ENCODE measurements at places on chromosomes 6 and 20. TPM values are rescaled to one million over a fixed set of nuclear protein-coding genes. Genes with fewer than 3 reads are reported as not detected.

DNA sequence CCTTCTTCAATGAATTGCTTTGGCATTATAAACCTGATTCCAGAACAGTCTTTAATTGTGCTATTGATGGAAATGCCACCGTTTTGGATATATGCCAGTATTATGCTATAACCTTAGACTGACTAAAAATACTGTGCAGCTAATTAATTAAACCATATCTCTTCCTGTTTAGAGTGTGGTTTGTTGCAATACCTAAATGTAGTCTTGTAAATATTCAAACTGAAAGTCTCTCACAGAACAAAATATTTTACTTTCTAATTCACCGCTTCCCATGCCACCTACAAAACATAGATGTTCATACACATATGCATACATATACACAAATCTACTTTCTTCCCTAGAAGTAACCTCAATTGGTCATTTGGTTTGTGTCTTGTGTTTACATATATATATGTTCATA is 126.6 kb downstream of the SIM1 start:
- H3K27ac ChIP-seq, result no peak overlapping the region
- H3K36me3 ChIP-seq, result no peaks in the 10 kb centered on the region
- H3K4me1 ChIP-seq, result peaks cover 3% of the 10 kb centered on the region
- DNase-seq, result no peak
- no peaks in the 10 kb centered on the region for H3K27me3 ChIP-seq
- no peak overlapping the region for H3K4me3 ChIP-seq

- H3K4me1 ChIP-seq, result no peaks in the 10 kb centered on the region
- no peak overlapping the region for H3K4me3 ChIP-seq
- no peak overlapping the region for H3K27ac ChIP-seq
- DNase-seq, result no peak
These were observed 519.5 kb downstream of the PREX1 start for GRCh38 chr20:48308232-48308781.

- H3K4me3 ChIP-seq, result peak overlapping the region; percentile 79
- H3K27me3 ChIP-seq, result no peaks in the 10 kb centered on the region
- no peak for DNase-seq
- H3K36me3 ChIP-seq, result no peaks in the 10 kb centered on the region
- no peak overlapping the region for H3K27ac ChIP-seq
These were observed 1.5 kb downstream of the FOXQ1 start for GRCh38 chr6:1313384-1313766.

DNA sequence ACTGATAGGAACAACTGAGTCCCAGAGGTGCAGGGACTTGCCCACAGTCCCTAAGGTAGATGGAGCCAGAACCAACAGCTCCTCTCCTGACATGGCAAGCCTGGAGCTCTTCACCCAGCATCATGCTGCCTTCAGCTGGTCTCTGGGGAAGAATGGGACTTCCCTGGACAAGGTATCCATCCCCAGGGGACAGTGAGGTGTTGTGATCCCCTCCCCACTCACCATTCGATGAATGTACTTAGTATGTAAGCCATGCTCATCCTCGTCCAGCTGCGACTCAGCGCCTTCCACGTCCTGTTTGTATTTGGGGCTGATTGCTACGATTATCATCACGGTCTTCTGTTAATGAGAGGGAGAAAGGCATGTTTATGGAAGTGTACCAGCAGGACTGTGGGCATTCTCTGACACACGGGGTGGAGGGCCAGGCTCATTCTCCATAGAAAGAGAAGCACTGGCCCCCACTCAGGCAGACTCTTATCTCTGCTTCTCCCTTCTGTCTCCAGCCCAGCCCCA is 39.4 kb downstream of the TRAF3IP2 start:
- H3K4me3 ChIP-seq, result no peak overlapping the region
- peaks cover 25% of the 10 kb centered on the region for H3K36me3 ChIP-seq
- peaks cover 8% of the 10 kb centered on the region for H3K4me1 ChIP-seq
- DNase-seq, result no peak
- H3K27me3 ChIP-seq, result no peaks in the 10 kb centered on the region

DNA sequence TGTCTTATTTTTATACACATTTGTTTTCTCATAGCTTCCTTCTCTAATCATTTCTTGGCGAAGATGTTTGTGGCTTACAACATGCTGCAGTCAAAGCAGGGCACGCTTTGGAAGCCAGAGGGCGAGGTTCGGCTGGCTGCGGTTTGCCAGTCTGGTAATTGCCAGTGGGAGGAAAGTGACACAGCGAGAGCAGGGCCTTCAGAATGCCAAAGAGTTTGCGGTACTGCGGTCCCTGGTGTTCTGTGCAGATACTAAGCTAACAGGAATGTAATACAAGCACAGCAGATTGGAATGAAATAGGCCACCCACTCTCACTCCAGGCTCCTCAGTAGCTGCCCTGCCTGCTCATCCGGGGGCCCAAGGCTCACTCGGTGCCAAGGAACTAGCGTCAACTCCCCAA is 58.7 kb upstream of the TGM3 start:
- no peaks in the 10 kb centered on the region for H3K4me1 ChIP-seq
- H3K27ac ChIP-seq, result no peak overlapping the region
- DNase-seq, result peak; percentile 69
- peaks cover 25% of the 10 kb centered on the region for H3K27me3 ChIP-seq

GRCh38 chr6:347951-348859 is 43.3 kb upstream of the IRF4 start:
- no peaks in the 10 kb centered on the region for H3K36me3 ChIP-seq
- no peak for DNase-seq
- no peaks in the 10 kb centered on the region for H3K27me3 ChIP-seq
- no peaks in the 10 kb centered on the region for H3K4me1 ChIP-seq
- no peak overlapping the region for H3K27ac ChIP-seq
- H3K4me3 ChIP-seq, result no peak overlapping the region

DNA sequence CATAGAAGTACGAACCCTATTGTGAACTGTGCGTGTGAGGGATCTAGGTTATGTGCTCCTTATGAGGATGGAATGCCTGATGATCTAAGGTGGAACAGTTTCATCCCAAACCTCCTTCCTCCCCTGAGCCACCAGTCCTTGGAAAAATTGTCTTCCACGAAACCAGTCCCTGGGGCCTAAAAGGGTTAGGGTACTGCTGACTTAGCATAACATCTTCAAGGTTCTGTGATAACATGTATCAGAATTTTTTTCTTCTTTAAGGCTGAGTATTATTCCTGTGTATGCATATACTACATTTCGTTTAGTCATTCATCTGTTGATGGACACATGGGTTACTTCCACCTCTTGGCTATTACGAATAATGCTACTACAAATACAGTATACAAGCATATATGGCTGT is 80.2 kb downstream of the TSHZ2 start:
- H3K27me3 ChIP-seq, result peaks cover 43% of the 10 kb centered on the region
- H3K4me3 ChIP-seq, result no peak overlapping the region
- H3K27ac ChIP-seq, result no peak overlapping the region
- no peak for DNase-seq

- peaks cover 17% of the 10 kb centered on the region for H3K4me1 ChIP-seq
- H3K27me3 ChIP-seq, result no peaks in the 10 kb centered on the region
- H3K27ac ChIP-seq, result 0 out of 2 replicates have a peak overlapping the region, but pooled peaks have one; percentile 62
- no peak for DNase-seq
- no peaks in the 10 kb centered on the region for H3K36me3 ChIP-seq
These were observed 136.3 kb upstream of the SLC22A23 start for GRCh38 chr6:3593161-3593560.

GRCh38 chr6:96794980-96795379 is 42.3 kb downstream of the GPR63 start:
- DNase-seq, result no peak
- H3K36me3 ChIP-seq, result no peaks in the 10 kb centered on the region
- no peaks in the 10 kb centered on the region for H3K4me1 ChIP-seq

IL17F gene
- not detected for total RNA-seq
